ENCODE measurements at places on chromosomes 4 and X. TPM values are rescaled to one million over a fixed set of nuclear protein-coding genes. Genes with fewer than 3 reads are reported as not detected.

- DNase-seq, result peak; percentile 11
Observed at GRCh38 chrX:47093248-47093647, 15.0 kb downstream of the RGN start.

DNA sequence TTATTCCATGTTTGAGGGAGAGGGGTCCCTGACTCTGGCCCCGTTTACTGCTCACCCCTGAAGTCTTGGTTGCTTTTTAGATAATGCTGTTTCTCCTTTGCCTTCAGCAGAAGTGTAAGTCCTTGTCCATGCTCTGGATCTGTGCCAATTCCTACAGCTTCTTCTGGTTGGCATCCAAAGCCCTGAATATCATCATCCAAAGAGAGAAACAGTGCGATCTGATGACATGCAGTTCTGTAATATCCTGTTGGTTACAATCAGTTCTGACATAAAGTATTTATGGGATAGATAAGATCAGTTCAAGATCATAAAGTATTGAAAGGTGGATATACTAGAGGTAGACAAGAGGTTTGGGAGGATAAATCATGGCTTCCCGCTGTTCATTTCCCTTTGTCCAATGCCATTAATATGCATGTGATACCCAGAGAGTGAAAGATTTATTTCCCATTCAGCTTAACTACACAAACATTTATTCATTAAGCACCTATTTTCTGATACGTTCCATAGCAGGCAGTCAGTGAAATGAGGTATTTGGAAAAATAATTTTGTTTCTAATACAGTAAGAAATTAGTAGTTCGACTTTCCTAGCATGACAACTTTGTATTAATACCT lies 53.2 kb upstream of the TMEM150C start:
- DNase-seq, result no peak

DDX3X gene
- total RNA-seq, result 149 TPM

DNA sequence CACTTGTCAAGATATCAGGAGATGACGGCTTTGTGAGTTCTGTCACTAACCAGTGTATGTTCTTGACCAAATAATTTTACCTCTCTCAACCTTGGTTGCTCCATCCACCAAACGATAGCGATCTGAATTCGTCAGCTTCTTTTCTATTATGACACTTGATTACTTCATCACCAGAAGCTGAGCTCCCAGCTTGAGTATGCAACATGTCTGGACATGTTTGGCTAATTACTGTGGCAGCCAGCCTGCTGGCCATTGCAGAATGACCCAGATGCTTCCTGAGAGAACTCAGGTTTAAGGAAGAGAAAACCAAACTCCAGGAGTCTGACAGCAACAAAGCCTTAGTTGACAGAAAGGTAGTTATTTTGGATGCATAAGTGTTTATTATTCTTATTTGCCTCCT lies 46.4 kb upstream of the PARM1 start:
- peak; percentile 23 for DNase-seq

BEND4 gene
- not detected for total RNA-seq

DNA sequence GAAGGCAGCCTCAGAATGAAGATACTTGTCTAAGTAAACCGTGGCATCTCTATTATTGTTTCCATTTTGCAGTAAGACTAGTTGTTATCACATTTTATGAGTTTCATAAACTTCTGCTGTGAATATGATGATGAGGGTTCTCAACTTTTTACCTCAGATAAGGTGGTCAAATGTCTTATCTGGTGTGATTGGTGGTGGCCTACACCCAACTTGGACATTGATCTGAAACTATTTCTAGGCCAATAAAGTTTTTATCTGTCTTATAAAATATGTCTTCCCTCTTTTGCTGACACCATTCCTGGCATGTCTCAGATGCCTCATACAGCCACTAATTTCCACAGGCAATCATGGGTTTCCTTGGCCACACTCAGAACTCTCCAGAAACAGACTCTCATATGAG lies 480.3 kb upstream of the NR3C2 start:
- no peak for DNase-seq

DNA sequence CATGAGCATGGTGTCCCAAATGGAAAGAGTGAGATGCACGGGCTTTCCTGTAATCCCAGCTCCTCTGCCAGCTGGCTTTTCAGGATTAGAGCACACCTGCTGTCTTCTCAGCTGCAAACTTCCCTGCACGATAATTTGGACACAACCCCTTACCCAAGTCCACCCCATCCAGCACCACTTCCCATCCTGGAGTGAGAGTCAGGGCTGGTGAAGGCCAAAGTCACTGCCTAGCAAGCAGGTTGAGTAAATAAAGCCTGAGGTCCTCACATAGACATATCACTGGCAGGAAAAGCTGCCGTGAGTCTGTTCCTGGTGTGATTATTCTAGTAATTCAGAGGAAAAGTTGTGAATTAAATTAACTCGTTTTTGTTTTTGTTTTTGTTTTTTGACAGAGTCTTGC lies 113.9 kb upstream of the MBNL3 start:
- no peak for DNase-seq

DNA sequence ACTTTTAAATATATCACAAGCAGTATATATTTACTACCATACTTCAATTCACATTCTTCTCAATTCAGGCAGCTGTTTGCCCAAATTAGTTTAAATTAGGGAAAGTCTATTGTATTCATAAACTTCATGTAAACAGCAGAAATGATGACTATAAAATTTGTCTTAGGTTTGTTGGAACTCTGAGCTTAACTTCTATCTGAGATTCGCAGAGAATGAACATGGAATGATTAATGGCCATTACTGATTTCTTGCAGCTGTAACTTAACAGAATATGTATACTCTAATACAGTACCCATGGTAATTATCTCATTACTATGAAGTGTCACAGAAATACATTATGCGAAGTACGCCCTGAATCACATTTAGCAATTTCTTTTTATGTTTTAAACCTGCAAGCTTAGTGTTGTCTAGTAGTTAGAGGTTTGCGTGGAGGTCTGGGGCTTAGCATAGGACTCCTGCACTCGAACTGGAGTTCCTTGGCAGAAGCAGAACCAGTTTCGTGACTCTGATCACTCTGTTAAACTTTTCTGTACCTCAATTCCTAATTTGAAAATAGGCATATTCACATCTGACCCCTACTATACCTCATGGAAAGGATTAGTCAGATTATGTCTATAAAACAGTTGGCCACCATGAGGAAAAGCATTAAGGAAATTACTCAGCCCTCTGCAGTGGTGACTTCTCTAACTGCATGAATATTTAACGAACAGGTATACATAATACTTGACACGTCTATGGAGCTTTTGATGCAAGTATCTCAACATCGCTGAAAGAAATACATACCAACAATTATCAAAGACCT lies 243.2 kb downstream of the MGST2 start:
- no peak for DNase-seq

EBP gene
- 37.7 TPM for total RNA-seq

DNA sequence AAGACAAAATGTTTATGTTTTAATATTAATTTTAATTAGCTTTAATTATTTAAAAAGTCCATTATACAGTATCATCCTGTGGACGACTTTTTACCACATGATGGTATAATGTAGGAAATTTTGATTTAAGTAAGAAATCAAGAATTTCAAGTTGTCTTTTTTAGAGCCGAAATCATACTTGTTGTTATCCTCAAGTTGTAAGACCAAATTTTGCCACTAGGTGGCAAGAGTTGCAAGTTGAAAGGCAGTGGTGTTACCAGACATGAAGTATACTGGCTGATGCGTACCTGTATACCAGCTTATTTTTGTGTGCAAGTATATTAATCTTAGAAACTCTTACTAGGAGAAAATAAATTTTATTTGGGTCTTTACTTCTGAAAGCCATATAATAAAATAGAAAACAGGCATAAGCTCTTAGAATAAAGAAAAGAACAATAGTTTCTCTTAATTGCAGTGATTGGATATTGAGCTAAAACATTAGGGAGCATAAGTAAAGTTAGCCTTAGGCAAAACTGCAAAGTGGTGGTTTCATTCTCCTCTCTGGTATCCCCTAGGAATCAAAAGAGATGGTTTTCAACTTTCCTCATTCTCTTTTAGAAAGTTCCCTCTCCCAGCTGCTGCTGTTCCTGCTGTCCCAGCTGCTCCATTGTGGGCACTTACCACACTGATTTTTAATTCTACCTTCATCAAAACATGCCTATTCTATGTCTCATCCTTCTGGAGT lies 118.0 kb upstream of the WDFY3 start:
- peak; percentile 81 for DNase-seq

SCML2 gene
- total RNA-seq, result 4.2 TPM

DNA sequence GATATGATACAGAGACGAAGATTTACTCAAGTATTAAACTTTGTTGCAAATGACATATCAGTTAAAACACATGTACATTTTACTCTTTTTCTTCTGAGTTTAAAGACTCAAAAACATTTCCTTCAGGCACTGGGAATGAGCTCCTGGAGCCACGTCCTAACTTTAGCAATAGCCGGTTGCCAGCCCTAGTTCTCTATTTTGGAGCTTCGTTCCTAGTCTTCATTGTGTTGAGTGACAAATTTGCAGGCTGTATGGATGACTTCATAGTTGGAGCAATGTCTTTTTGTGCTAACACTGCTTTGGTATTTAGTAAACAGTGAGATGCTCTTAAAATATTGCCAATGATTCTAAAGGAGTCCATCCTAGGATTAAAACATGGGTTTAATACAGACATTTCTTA lies 190.9 kb downstream of the FAT4 start:
- DNase-seq, result no peak

DNA sequence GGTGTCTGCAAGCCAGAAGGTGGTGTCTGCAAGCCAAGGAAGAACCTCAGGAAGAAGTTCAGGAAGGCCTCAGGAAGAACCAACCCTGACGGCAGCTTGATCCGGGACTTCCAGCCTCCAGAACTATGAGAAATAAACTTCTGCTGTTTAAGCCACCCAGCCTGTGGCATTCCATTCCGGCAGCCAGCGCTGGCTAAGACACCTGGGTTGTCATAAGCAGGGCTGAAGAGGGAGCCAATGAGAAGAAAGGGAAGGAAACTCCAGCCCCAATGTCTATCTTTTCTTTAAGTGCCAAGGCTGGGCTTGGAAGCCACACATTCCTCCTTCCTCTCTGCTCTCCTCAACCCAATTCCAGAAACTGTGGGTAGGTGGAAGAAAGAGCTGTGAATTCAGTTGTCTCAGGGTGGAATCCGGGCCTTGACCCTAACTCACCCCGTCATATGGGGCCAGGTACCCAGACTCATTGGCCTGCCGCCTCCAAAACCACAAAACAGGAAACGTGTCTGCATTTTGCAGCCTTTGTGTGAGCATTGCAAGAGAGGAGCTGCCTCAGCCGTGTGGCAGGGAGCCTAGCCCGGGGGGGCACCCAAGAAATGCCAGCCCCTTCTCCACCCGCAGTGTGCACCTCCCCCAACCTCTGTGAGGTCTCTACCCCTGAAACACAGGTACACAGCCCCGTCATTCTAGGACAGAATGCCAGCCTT lies 26.8 kb downstream of the CRMP1 start:
- no peak for DNase-seq

GRCh38 chrX:131854581-131854980 lies 168.5 kb upstream of the STK26 start:
- peak; percentile 27 for DNase-seq

GRCh38 chr4:94689155-94689860 lies 68.4 kb upstream of the BMPR1B start:
- DNase-seq, result no peak

DNA sequence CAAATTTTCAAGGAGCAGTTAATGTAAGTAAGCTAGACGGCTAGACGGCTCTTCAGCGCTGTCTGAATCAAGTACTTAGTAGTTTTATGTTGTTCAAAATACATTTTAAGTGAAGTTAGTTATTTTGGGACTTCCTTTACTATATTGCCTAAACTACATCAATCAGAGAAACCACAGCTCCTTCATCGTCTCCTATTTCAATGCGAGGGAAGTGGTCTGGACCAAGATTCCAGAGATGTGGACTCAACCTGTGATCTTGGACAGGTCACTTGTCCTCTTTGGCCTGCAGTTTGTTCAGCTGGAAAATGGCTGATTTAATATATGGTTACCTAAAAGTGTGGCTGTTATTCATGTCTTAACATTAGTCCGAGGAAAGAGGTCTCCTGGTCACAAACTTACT lies 10.6 kb downstream of the ING2 start:
- no peak for DNase-seq

DNA sequence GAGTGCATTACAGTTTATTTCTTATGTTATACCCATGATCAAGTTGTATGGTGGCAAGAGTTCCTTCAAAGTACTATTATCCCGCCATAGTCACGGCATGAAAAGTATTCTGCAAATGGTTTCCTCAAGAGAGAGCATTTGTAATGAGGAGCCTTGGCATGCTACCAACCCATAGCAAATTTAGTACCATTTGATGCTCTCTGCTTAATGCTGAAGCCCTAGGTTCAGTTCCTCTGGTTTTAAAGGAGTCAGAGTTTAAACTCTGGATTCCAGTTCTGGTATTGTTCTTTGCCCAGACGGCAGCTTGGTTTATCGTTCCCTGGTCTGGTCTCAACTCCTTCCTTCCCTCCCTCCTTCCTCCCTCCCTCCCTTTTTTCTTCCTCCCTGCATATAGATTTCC lies 371.3 kb downstream of the BMPR1B start:
- DNase-seq, result no peak

CACNA1F gene
- total RNA-seq, result not detected

DGAT2L6 gene
- not detected for total RNA-seq

MAPK10 gene
- 4.3 TPM for total RNA-seq

DNA sequence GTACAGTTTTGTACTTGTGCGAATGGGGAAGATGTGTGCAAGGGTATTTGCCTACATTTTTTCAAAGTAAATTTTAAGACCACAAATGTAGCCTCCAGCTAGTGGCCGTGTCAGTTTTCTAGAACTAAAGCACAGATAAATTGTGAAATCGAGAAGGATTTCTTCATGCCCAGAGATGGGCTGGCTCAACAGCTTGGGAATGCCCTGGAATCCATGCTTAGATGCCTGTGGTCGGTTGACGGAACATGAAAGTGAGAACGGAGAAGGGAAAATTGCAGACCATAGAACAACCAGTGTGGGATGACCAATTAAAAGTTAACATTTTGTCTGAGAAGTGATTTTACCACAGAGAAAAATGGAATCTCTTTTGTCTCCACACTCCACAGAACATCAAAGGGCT lies 73.2 kb upstream of the VCX2 start:
- DNase-seq, result no peak

- no peak for DNase-seq
Observed at GRCh38 chrX:9980927-9981326, 13.8 kb downstream of the CLDN34 start.

DNA sequence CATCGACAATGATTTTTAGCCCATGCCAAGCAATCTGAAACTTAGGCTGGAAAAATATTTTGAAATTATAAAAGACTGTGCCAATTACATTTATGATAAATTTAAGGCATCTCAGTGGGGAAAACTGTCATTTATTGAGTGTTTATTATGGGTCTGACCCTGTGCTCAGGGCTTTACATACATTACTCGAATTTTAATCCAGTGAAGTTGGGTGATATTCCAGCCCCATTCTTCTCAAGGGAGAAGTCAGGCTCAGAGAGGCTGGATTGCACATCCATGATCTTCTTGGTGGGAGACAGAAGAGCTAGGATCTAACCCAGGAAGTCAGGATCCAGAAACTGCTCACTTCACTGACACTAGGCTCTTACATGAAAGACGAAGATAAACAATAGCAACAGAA lies 260.8 kb downstream of the QDPR start:
- DNase-seq, result no peak

DNA sequence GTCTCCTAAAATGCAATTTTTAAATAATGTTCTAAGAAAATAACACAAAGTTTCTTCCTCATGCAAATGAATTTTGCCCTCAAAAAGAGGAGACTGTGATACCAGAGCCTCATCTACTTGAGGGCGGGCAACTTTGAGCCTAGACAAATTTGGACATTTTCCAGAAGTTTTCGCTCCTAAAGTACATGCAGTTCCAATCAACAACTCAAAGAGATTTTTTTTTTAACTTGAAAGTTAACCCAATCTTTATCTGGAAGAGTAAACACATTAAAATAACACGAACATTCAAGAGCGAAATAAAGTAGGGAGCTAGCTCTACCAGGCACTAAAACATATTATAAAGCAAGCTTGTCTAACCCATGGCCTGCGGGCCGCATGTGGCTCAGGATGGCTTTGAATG lies 29.4 kb upstream of the FBXW7 start:
- no peak for DNase-seq

Measured in LHCN-M2 (cell line).